Activated CD4-positive, CD25-positive, alpha-beta regulatory T cell (primary cell): ENCODE measurements at places on chromosomes 7 and 10.

DNA sequence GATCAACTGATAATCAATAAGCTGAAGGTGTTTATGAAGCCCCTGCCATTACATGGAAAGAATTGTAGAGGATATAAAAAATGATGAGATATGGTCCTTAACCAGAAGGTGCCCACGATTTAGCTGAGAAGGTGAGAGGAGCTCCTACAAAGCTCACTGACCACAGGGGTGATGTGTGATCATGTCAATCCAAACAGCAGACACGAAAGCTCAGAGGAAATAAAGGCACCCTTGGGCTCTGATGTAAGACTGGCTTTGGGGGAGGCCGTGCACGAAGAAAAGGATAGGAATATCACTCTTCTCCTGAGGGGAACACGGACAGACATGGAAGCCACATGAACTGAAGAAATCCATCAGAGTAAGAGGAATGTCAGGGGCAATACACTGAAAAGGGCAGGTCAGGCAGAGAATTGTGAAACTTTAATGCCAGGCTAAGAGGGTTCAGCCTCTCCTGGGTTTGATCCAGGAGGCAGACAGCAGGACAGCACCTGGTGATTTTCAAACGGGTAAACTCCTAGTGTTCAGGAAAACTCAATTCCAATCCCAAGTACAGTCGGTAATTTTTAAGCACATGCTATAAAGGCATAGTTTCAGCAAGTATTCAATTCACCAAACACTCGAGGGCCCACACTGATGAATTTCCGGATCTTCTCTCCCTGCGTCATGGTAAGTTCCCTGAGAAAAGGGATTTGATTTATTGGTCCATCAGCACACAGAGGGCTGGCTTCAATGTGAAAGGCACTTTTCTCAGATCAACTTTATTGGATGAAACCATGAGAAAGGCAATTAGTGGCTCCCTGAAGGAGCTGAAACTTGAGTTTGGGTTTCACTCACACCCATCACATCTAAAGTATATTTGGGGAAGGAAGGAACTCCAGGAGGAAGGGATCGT, 163.8 kb downstream of the PRPF18 start:
- no peak for DNase-seq

DNA sequence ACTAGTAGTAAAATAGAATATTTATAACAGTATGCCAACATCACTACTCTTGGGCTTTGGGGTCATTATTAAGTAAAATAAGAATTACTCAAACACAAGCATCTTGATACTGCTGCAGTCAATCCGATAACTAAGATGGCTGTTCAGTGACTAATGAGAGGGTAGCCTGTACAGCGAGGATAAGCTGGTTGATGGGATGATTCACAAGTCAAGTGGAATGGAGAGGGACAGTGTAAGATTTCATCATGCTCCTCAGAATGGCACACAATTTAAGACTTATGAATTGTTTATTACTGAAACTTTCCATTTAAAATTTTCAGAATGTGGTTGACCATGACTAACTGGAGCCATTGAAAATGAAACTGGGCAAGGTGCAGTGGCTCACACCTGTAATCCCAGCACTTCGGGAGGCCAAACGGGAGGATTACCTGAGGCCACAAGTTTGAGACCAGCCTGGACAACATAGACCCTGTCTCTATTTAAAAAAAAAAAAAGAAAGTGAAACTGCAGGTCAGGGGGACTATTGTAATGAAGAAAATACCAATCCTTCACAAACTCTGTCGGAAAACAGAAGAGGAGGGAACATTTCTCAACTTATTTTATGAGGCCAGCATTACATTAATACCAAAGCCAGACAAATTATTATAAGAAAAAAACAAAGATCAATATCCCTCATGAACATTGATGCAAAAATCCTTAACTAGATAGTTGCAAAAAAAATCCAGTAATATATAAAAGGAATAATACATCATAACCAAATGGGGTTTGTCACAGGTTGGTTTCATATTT, 11.2 kb downstream of the AVL9 start:
- DNase-seq, result no peak

DNA sequence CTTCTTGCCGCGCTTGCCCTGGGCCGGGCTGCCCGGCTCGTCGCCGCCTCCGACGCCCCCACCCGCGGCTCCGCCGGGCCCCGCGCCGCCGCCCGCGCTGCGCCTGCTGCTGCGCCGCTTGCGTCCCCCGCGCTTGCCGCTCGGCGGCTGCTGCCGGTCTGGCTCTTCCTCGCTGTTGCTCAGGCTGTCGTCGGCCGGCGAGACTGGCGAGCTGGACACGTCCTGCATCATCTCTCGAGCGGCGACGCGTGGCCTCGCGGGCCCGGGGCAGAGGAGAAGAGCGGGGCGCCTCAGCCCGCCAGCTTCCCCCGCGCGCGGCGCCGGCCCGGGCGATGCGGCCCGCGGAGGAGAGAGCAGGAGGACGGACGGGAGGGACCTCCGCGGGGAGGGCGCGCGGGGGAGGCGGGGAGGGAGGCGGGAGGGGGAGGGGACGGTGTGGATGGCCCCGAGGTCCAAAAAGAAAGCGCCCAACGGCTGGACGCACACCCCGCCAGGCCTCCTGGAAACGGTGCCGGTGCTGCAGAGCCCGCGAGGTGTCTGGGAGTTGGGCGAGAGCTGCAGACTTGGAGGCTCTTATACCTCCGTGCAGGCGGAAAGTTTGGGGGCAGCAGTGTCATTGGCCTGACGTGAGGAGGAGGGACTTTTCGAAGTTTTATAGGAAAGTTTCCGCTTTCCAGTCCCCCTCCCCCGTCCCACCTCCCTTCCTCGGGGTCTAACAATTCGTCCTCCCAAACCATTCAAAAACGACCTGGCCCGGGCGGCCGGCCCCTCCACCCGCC, at the start of gene TWIST1:
Gene TWIST1 (minus strand): TSS at position 546 of the 779 bp plus-strand sequence. CDS start 315 bp downstream, at position 231.
- DNase-seq, result no peak

GRCh38 chr10:60270426-60270825, 119.2 kb downstream of the ANK3 start:
- no peak for DNase-seq

DNA sequence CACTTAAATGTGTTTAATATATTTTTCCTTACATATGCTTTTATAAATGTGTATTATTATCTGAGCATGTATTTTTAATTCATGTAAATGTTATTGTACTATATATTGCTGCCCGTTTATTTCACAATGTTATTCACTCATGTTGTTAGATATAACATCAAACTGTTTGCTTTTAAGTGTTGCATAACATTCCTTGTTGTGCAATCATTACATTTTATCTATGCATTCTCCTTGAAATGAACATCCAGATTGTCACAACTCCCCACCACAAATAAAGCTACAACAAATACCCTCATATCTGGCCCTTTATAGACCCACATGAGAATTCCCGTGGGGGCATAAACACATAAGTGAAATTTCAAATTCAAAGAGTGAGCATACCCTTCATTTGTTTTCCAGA, 264.2 kb downstream of the HPSE2 start:
- DNase-seq, result no peak

GRCh38 chr10:29332061-29332760, 43.3 kb downstream of the LYZL1 start:
- DNase-seq, result no peak

DNA sequence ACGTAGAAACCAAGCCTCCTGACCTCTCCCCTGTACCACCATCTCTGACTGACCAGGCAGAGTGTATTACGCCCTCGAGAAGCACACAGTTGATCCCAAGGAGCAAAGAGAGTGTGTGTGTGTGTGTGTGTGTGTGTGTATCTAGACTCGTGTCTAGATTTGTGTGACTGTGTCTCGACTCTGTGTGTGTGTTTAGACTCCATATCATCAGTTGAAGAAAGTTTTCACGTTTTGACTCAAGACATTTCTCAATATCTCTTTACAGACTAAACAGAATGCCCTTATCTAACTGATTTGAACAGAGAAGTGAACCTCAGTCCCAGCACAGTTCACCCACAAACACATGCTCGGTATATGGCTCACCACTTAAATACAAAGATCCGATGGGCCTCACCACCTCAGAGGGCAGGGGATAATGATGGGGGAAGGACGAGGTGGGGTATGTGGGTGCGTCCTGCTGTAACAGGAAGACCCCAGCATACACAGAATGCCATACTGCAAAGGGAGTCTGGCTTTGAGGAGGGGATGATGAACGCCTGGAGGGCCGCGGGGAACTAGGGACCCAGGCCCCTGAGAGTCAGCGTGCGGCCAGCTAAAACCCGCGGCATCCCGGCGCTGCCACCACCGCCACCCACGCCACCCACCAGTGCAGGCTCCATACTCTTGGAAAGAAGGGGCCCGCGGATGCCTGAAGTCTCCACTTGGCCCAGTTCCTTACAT, 780 bp downstream of the ALDH18A1 start:
- no peak for DNase-seq

GRCh38 chr10:43231523-43232078, 35.3 kb downstream of the RASGEF1A start:
- no peak for DNase-seq

DNA sequence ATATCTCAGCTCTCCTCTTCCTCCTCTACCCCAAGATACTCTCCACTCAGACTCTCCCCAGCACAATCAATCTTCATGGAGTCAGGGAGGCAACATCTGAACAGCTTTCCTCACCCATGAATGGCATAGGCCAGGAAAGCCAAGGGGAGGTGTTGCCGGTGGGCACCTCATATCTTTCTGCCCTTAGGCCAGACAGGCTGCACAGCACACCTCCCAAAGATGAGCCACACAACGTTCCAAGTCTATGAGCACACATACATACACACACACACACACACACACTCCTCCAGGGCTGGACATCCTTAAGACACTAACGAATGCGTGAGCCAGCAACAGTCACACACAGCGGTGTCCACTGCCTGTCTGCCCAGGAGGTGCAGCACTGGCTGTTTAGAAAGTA, 17.7 kb downstream of the COBL start:
- DNase-seq, result no peak

DNA sequence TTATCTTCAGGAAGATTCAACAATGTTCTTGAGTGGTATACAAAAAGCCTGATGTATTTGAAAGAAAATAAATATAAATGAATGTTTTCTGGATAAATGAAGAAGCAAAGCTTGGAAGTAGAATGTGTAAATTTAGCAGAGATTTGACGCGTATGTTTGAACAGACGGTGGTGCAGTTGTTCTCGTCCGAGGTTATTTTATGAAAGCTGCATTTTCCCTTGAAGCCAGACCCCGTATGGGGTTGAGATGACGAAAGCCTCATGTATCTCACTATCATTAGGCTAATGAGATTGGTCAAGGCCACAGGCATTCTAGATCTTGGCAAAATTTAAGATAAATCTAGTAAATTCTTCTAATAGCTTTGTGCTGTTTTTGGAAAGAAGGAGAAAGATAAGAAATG, 195.2 kb downstream of the NXPH1 start:
- no peak for DNase-seq

- DNase-seq, result no peak
These were observed 213.6 kb upstream of the INHBA start for GRCh38 chr7:41916450-41916927.

DNA sequence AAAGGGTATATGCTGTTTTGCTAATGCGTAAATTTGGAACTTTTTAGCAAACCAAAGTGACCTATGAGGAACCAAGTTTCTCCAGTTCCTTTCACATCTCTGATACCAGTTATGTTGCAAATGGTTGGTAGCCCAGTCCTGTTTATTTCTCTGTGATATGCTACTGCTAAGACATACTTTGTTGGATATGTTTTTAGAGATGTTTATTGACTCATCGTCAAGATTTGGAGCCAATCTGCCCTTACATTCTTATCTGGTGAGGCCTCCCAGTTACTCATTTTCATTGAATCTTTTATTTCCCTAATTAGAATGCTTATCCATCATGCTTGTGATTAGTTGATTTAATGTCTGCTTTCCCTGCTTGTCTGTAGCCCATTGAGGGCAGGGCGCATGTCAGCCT, 58.9 kb downstream of the LRGUK start:
- DNase-seq, result no peak

GRCh38 chr10:50788951-50789945, 49.5 kb downstream of the ASAH2B start:
- no peak for DNase-seq

DNA sequence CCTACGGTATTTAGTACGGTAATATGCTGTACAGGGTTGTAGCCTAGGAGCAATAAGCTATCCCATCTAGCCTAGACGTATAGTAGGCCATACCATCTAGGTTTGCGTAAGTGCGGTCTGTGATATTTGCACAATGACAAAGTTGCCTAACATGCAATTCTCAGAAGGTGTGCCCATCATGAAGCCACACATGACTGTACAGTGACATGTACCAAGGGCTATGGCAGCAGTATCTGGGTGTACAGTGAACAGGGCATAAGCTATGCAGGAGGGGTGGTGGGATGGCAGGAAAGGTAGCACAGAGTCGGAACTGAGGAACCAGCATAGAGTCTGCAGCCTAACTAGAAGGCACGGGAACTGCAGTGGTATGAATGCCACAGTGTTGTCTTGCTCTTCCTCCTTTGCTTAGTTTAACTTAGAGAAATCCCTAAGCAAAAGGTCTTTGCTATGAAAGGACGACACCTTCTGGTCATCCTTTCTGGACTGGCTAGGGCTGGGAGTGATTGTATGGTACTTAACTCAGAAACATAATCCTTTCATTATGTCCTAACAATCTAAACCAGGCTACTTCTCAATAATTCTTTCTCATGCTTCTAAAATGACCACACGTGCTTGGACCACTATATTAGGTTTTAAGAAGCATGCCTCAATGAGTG, 93.5 kb downstream of the DYNC1I1 start:
- DNase-seq, result no peak

GRCh38 chr10:29648114-29648982, 13.6 kb upstream of the SVIL start:
- DNase-seq, result no peak

GRCh38 chr10:92712016-92712889, 22.5 kb downstream of the HHEX start:
- DNase-seq, result no peak

GRCh38 chr10:53699684-53700083, 927.1 kb upstream of the MBL2 start:
- DNase-seq, result no peak

DNA sequence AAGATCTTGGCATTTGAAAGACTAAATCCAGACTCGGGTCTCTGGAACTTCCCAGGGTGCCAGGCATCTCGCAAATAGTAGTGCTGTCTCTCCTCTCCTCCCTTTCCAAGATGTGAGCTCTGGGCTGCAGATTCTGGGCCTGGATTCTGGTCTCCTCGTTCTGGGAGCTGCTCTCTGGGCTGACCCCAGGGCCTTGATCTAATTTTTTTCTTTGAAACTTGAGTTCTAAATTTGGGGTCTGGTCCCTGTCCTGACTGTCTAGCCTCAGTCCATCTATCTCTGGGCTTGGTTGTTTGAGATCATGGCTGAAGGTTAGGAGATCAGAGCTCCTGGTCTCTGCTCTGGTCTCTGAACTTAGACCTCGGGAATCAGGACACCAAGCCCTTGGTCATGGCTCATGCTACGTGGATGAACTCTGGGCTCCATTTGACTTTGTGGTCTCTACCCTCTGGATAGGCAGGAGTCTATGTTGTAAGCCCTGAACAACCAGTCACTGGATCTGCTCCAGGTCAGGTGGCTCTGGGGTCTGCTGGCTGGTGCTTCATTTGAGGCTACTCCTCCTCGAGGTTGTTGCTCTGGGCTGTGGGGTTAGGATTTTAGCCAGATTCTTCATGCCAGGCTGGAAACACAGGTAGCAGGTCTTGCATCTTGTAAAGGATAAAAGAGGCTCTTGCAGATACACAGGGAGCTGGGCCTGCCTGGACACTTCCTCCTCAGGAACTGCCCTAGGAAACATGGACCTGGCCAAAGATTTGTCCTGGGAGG, 8.0 kb upstream of the MBL2 start:
- no peak for DNase-seq

GRCh38 chr10:72092987-72093386, 4.6 kb upstream of the SPOCK2 start:
- DNase-seq, result no peak

GRCh38 chr7:38187794-38188440, 9.9 kb downstream of the STARD3NL start:
- no peak for DNase-seq

GRCh38 chr7:18520450-18521235, 25.1 kb downstream of the HDAC9 start:
- no peak for DNase-seq
